Stimulated activated CD8-positive, alpha-beta memory T cell treated with anti-CD3 and anti-CD28 coated beads, Interleukin-4, amount 100 ng/mL, for 1 hour (primary cell): ENCODE measurements at places on chromosomes 2 and 18.

DNA sequence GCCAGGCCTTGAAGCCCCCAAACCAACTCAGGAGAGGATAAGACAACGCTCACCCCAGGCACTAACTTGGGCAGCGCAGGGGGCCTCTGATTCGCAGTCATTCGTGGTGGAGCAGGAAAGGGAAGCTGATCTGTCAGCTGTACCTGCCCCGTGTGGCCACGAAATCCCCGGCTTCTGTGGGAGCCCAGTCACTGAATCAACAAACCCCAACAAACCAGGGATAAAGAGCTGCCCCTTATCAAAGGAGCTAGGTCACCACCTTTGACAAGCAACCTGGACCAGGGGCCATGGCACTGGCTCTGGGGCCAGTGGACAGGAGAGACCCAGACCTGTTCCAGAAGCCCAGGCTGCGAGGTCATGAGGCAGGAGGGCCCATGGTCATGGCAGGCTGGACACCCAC, 14.5 kb downstream of the SDC1 start:
- no peak for DNase-seq

DNA sequence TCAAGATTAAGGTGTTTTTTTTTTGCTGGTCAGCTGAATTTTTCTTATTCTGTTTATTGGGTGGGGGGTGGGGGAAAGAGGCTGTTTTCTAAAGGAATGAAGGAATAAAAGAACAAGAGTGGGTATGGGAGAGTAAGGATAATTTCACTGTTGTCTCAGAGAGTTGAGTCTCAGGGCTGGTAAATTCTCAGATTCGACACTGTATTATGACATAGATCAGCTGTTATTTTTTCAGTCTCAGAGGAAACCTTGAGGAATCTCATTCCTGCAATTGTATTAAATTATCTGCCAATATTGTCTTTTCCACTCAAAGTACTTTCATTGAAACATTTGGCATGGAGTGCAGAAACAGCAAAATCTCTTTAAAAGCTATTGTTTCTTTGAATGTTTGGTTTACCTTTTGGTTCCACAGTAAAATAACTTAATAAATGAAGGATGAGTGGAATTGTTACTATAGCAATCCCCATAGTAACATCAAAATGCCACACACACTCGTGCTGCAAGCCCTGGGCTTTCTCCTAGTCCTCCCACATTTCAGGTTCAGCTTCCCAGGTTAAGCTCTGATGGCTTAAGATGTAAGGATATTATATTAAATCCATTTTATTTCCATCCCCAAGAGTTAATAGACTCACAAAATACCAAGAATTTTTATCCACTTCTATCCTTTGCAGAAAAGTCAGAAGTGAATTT, 478.7 kb upstream of the TCF4 start:
- DNase-seq = no peak

- DNase-seq = no peak
Measured at GRCh38 chr2:240814280-240814679, 5.7 kb downstream of the KIF1A start.

DNA sequence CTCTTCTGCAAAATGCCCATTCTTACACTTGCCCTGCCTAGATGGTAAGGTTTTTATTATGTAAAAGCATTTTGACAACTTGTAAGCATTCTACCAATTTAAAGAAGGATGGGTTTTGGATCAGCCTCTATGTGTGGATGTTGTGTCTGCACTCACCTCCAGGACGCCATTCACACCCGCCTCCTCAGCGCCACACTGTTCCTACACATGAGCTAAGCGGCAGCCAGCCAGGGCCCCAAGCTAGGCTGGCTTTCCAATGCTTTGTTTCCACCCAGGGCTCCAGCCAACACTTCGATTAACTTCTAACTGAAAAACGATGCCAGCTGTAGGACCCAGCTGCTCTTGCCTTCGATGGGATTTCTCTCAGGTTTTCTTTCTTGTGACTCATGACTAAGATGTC, 73.3 kb upstream of the FZD7 start:
- DNase-seq = no peak

DNA sequence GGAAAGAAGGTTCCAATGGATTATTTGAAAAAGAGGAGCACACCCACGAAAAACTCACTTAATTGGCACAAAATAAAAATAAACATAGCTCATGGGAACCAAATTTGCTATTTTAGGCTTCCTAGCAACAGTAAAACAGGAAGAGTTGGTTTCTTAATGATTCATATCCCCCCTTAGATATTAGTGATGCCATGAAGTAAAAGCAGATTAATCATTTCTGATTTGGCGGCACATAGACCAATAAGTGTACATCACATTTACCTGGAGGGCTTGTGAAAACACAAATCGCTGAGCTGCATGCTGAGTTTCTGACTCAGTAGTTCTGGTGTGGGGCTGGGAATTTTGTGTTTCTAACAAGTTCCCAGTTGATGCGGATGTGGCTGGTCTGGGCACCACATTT, 260.4 kb downstream of the SLC4A3 start:
- no peak for DNase-seq

- DNase-seq = no peak
Measured at GRCh38 chr2:237701859-237702390, 74.5 kb downstream of the LRRFIP1 start.

- DNase-seq = no peak
Measured at GRCh38 chr2:26144031-26144430, 28.9 kb upstream of the GAREM2 start.

GRCh38 chr2:31235504-31235902, 1.6 kb downstream of the EHD3 start:
- no peak for DNase-seq

GRCh38 chr18:11987527-11987926, 6.2 kb downstream of the IMPA2 start:
- no peak for DNase-seq

DNA sequence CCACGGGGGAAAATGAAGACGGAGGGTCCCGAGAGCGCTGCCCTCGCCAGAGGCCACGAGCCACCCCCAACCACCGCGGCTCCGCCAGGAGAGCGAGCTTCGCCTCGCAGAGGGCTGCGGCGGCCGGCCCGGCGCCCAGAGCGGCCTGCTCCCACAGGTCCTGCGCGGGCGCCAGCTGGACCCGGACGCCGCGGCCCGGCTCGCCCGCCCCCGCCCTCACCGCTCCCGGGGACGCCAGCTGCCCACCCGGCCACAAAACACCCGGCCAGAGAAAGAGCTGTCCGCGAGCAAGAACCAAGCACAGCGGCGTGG, 709 bp downstream of the PTPN2 start:
- no peak for DNase-seq

- DNase-seq = no peak
Measured at GRCh38 chr2:201264472-201265173, 4.3 kb downstream of the CASP8 start.

DNA sequence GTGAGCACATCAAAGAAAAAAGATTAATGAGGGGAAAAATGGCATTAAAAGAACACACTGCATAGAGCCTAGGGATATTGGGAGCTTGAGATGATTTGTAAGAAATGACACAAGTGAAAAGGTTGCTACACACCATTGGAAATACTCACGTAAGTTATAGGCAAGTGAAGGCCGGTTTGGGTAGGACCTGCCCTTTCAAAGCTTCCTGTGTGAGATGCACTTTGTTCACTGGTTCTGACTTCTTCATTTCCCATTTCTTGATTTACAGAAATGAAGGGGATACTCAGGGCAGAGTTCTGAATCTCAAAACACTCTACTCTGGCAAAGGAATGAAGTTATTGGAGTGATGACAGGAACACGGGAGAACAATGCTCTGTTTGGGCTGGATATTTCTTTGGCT, at the start of gene IL18RAP:
Gene IL18RAP, plus strand, starts transcription at position 251 of the 400 bp plus-strand sequence. Its CDS starts 118 bp downstream, at position 369.
- DNase-seq = no peak

GRCh38 chr18:7661207-7661606, 94.1 kb downstream of the PTPRM start:
- DNase-seq = no peak

DNA sequence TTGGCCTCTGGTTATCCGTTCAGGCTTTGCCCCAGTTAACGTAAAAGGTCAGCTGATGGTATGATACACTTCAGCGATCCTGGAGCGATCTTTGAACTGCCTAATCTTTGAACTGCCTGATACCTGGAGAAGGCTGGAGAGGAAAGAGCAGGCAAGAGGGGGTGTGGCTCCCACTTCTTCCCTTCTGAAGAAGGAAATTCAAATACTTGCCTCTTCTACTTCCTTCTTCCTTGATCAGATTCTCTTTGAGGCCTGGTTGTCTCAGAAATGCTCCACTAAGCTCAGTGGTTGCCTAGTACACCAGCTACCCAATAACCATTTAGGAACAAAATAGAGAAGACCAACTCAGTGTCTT, 619 bp downstream of the GALM start:
- DNase-seq = no peak

GRCh38 chr2:209062210-209062609, 361.6 kb upstream of the MAP2 start:
- no peak for DNase-seq

- DNase-seq = no peak
Measured at GRCh38 chr18:3653851-3654441, 204.0 kb downstream of the TGIF1 start.

DNA sequence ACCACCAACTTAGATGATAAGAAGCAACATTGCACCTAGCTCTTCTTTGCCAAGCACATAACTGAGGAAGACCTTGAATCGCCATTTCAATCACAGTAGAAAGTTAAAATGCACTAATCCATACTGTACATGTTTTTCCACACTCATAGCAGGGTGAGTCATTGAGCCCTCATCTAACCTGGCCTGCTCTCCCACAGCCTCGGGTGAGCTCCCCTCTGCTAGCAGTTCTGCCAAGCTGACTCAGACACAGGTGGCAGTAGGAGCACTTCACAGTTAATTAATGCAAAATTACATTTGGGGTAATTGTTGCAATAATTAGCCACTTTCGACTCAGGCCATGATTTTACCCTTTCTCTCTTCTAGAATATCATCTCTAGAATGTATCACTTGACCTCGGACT, 1632.8 kb upstream of the CELF4 start:
- DNase-seq = no peak

DNA sequence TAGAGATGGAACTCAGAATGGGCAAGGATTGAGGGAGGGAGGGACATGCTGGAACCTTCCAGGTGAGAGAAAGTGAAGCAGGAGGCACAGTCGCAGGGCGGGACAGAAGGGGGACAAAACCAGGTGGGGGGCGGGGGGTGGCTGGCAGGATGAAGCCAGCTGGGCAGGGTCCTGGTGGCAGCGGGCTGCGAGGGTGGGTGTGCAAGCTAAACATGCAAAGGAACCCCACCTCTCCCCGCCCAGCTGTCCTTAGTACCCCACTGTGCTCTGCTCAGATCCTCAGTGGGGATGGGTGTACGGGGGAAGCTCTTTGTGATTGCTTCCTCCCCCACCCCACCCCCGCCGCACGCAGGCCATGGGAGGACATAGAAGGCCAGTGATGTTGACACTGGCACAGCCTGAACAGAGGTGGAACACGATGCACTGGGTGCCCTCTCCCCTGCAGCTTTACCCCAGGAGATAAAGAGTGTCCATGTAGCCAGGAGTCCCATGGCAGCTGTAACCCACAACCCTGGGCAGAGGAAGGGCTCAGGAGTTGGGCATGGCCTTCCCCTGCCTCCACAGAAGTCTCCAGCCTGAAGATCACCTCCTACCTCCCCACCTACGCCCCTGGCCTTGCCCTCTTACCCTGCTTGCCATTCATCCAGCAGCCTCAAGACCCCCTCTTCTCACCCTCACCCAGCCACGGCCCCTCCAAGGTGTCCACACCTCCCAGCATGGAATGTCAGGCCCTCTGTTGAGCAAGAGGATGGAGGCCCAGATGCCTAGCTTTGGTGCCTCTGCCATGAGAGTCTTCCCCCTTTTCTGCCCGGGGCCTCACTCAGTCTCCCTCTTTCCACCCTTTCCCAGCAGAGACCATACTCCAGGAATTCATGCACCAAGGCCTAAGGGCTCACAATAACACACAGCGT, 206.6 kb downstream of the ZBTB7C start:
- no peak for DNase-seq

- no peak for DNase-seq
Measured at GRCh38 chr2:109087055-109087663, 41.8 kb upstream of the SH3RF3 start.

DNA sequence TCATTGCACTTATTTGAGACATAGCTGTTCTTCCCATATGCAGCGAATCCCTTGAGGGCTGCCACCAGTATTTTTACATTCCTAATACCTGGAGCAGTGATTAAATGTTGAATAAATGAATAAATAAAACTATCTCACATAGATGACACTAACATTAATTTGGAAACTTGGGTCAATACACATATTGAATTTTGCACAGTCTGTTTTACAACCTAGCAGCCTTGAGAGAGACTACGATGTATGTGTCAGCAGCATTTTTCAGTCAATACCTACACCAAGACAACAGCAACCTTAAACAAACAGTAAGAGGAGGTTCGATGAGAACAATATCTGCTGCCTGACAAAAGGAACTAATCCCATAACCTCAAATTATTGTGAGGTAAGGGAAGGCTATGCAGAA, 53.4 kb downstream of the NBAS start:
- no peak for DNase-seq

DNA sequence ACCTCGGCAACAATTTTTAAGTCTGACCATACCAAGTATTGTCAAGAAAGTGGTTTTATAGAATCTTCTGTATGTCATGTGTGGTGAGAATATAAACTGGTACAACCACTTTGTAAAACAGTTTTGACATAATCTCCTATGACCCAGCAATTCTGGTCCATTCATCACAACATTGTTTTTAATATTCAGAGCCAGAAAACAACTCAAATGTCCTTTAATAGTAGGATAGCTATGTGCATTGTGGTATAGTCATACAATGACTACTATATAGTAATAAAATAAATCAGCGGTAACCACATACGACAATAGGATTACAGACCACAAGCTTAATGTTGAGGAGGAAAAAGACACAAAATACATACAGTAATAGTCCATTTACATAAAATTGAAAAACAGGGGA, 175.2 kb upstream of the SPATS2L start:
- DNase-seq = no peak

DNA sequence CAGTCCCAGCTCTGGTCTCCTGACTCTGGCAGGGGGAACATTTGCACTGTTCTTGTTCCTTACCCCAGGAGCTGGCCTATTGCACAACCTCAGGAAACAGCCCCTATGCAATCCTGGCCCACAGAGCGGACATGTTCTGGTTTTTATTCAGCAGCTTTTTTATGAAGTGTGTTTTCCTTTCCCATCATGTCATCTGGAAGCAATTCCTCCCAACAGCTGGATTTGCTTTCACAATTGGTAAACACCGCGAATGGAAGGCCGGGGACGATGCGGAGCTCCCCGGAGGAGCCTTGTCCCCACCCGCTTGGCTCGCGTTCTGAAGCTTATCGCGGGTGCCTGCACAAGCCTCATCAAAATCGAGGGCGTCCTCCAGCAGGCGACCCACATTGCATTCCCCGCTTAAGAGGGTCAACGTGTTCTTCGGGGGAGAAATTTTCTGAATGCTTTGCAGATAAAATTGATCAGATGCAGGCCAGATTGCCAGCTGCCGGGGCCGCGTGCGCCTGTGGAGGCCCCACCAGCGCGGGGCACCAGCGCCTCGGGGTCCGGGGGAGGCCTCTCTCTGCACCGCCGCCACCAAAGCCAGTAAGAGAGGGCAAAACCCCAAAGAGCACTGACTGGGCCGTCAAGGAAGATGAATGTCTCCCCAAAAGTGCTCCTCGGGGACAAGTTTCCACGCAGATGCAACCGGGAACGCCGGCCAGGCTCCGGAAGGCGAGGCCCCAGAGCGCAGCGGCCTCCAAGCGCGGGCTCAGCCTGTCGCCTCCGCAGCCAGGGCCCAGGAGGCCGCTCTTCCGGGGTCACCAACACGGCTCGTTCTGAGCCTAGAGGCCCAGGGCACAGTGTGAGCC, 60.3 kb upstream of the SP3 start:
- DNase-seq = no peak
